Cortex of kidney (tissue), 1 donor: ENCODE measurements at places on chromosomes 7 and 10.

DNA sequence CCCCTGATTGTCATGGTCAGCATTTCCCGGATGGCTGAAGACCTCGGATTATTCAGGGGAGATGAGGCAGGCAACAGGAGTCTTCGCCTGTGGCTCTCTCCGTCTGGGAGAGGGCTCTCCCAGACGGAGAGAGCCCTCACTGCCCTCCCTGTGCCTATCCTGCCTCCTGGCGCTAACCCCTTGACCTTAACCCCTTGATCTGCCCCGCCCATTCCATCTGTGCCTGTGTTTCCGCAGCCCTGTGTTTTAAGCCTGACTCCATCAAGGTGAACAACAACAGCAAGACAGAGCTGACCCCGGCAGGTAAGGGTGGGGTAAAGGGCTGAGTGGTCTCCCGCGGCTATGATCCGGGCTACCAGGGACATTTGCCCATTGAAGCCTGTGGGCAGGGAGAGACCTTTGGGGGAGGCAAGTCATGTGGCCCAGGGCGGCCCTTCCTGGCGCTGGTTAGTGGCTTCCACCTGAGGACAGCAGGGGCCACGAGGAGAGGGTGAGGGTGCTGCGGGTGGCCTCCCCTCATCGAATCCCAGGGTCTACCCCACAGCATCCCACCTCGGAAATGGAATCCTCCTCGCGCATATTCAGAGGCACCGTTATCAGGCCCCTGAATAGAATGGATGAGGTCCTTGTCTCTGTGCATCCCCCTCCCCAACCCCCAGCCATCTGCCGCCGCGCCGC, 4.2 kb upstream of the MUC12 start:
- DNase-seq = no peak

DNA sequence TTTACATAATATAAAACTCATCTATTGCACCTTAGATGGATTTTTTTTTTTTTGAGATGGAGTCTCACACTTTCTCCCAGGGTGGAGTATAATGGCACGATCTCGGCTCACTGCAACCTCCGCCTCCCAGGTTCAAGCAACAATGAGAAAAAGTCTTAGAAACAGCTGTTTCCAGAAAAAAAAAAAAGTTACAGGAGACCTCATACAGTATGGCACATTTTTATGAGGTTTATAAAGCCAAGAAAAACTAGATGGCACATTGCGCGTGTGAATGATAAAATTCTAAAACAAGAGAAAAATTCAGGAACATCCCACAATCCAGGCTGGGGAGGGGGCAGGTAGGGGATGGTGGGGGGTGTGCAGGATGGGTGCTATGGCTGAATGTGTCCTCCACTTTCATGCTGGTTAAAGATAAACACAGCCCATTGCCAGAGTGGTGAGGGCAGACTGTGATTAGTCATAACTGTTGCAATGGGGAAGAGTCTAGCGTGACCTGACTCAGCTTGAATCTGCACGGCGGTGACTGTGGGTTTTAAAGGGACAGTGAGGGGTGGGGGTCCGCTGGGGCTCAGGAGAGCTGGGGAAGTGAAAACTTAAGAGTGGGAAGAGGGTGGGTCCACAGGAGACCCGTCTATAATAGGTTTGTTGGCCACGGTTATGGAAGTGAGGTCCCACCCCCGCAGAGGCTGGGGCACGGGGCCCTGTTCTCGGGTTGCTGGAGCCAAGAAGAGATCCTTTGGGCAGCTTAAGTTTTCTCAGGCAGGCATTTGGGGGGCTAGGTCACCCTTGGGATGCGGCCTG, 11.9 kb upstream of the LRRC27 start:
- no peak for DNase-seq

GRCh38 chr7:92331508-92331907, 85.7 kb downstream of the ANKIB1 start:
- DNase-seq = no peak

- DNase-seq = no peak
These were observed 77.0 kb upstream of the PODXL start for GRCh38 chr7:131633342-131633843.

DNA sequence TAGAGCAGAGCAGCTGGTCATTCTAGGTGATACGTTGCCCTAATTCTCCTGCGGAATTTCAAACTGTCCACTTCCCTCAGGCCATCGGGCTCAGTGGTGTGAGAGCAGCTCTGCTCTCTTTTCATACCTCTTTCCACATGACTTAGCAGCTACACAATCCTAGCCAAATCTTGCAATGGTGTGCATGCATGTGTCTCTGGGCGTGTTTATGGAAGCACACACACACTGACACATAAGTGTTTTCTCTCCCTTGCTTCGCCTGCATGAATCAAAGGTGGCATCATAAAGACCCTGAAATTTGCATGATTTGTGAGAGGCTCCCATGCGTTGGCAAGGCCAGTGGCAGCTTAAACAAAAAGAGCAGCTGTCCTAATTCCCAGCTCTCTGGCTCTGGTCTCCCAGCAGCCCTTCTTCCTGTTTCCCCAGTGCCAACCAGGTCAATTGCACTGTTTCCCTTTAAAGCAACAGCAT, 1189.5 kb downstream of the GATA3 start:
- DNase-seq = no peak

- no peak for DNase-seq
These were observed 47.3 kb downstream of the ITGA8 start for GRCh38 chr10:15672469-15672868.
